Left renal pelvis (tissue), 4 donors: ENCODE measurements at places on chromosomes 4 and X.

DNA sequence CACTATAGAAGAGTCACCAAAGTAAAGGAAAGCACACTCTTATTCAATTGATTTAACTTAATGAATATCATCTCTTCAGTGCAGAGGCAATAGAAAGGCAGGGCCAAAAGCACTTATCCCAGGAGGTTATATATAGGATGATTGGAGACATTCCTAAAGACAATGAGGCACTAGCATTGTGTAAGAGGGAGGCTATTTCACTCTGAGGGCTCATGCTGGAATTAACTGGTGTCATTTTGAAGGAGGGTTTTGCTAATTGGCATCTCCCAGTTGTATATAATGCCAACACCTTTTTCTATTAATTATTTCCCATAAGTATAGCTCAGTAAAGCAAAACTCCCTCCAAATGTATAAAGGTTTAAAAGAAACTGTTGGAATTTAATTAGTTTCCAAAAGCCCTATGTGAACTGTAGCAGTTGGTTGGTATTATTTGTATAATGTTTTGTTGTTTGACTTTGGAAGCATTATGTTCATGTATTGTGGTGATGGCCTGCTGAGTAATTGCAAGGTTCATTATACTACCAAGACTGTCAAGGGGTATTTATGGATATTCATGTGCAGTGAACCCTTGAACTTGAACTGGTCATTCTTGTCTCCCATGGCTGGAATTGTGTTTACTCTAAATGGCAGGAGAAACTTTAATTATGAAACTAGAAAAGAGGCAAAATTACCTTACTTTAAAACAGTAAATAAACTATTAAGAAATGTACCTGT is 270.3 kb downstream of the BMPR1B start:
- DNase-seq, result no peak

DNA sequence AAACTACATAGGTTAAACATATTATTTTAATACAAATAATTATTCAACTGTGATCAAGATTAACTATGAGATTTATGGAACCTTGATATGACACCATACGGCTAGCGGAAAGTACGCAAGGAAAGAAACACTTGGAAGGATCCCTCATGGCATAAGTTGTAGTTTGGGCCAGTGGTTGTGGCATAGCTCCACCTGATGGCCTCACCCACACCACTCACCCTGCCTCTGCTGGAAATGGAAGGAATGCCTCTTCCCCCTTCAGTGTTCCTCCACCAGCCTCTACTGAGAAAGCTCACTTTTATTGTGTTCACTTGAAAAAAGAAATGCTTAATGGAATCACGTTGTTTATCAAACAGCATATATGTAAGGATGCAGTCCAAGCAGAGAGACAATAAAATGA is 86.4 kb downstream of the BMP15 start:
- no peak for DNase-seq

GRCh38 chrX:13153796-13154195 is 109.4 kb upstream of the FAM9C start:
- no peak for DNase-seq

- DNase-seq, result no peak
Measured at GRCh38 chrX:119706616-119707015, 13.6 kb upstream of the SEPTIN6 start.

GRCh38 chr4:56840559-56840958 is 19.1 kb upstream of the SPINK2 start:
- DNase-seq, result no peak

- DNase-seq, result no peak
Measured at GRCh38 chr4:128663325-128663724, 146.2 kb upstream of the JADE1 start.

DNA sequence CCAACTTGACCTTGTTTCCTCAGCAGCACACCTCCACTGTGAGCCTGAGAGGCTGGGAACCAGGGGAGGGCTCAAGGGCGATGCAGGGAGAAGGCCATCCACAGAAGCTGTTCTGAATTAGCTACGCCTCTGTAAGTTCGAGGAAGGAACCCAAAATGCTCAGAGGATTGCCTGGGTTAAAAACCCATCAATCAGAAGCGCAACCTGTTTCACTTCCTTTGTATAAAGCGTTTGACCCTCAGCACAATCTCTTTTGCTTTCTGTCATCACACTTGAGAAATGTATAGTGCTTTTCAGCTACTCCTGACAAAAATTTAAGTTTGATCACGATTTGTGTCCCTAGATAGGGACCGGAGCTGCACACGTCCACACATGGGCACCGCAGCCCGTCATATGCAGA is 48.0 kb upstream of the MAP3K15 start:
- DNase-seq, result no peak

DNA sequence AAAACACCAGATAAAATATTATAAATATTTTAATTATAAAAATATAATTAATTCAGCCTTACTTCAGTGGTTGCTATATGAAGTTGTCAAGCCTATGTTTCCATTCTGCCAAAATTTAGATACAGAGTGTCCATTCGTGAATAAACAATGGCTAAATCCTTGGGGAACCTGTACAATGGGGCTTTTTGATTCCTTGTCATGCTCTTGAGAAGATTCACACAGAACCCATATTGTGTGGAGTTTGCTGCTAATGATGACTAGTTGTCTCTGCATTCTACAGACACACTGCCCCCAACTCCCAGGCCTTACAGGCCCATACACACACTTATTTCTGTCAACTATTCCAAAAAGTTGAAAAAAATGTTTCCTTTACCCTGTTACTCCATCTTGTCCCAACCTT is 33.4 kb upstream of the MAGEC2 start:
- DNase-seq, result no peak

DNA sequence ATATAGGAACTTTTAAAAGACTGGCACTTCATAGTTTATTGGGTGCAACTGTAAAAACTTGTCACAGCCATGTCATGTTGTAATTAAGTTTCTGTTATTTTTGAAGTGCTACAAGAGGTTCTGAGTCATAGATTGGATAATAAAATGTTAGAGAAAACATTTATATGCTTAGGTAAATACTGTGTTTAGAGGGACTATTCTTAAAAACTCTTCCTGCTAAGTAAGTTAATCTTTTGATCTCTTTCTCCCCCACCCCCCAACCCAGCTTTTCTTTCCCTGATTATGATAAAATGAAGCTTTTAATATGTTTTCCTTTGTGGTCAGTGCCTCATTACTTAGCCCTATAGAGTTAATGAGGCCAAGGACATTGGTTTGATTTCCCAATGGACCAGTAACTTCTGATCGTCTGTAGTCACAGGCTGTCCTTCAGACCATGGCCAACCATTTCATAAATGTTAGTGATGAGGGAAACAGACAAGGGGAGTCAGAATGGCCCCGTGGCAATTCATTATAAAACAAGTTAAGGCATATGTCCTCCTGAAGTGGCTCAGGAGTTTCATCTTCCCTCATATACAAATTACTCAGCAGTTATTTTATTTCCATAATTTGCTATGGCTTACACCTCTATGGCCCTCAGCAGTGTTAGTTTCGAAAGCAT is 3.9 kb upstream of the PDLIM5 start:
- no peak for DNase-seq

GRCh38 chrX:53595266-53595810 is 91.2 kb downstream of the HUWE1 start:
- DNase-seq, result no peak

DNA sequence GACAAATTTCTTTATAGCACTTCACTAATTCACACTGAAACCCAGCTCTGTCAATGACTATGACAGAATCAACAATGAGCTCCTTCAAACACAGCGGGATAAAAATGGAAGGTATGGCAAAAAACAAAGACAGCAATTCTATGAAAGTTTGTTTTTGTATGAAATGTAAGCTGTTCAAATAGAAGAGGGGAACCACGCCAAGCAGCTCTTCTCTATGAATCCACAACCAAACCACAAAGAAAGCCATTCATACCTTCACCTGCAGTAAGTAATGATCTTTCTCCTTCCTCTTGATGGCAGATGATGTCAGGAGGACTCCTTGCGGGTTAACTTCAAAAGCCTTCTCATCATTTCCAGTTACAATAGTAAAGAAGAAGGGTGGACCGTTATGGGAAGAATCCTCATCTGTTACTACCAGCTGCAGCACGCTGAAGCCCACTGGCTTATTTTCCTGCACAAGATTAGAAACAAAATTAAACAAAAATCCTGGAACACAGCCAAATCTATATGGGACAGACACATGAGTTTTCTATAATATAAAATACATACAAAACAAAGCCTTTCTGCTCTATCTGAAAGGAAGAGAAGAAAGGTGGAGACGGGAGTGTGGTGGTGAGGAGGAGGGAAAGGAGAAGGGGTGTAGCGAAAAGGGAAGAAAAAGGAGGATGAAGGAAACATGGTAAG is 48.9 kb upstream of the MTNR1A start:
- DNase-seq, result no peak

DNA sequence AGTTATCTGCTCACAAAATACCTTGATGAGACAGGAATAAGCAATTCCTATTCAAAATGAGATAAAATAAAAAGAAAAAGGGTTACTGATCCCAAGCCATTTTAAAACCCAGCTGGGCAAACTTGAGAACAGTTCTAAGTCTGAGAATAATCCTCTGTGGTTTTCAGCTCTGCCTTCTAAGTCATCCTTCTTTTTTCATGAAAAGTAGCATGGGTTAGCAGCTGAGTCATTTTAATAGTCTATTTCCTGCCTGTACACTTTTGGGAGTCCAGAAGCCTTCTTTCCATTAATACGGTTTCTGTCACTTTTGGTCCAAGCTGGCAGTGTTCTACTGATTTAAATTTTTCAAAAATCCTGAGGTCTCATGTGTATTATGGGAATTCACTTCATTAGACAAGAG is 374.3 kb downstream of the IQCM start:
- no peak for DNase-seq

GRCh38 chr4:130419211-130419975 is 1323.4 kb downstream of the C4orf33 start:
- no peak for DNase-seq

- no peak for DNase-seq
Measured at GRCh38 chr4:154491341-154492271, at the start of gene DCHS2. Gene DCHS2 (minus strand): TSS chr4:154491799. CDS start chr4:154491355, 444 bp downstream.

DNA sequence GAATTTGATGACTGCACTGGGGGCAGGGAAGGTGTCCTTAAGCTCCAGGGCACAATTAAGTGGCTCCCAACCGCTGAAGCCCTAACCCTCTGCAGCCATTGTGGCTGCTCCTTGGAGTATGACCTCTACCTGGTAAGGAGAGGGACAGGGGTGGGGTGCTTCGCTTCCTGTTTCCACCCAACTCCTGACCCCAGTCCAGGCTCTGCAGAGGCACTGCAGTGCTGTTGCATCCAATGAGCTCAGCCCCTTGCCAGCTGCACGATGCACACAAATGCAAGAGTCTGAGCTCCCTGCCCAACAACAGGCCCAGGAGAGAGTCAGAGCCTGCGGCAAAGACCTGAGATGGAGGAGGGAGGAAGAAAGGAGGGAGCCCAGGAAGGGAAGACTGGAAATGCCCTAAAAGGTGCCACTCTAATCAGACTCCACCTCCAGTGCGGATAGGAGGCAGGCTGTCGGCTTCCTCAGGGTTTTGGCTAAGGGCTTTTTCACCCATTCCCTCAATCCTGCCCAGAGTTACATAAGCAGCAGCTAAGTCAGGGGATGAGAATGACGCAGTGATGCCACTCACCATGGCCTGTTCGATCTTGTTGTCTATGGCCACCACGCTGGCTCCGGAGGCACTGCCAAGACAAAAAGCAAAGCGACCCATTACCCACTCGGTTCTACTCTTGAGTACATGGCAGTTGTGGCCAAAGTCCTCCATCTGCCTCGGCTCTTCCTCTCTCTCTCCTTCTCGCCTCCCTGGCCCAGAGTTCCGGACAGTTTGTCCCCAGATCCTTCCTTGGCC is 60.1 kb downstream of the TSC22D3 start:
- DNase-seq, result no peak

GRCh38 chr4:5504486-5504885 is 203.9 kb downstream of the EVC2 start:
- no peak for DNase-seq

DNA sequence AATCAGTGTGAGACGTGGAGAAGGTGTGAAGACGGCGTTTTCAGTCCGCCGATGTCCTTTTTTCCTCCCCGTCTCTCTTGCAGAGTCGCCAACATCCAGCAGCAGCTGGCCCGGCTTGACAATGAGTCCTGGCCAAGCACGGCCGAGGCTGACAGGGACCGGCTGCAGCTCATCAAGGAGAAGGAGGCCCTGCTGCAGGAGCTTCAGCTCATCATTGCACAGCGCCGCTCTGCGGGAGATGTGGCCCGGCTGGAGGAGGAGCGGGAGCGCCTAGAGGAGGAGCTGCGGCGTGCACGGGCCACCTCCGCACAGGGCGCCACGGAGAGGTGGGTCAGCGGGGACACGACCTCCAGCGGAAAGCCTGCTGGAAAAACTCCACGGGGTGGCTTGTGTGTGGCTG is 47.1 kb upstream of the CLCN4 start:
- DNase-seq, result no peak

- DNase-seq, result no peak
Measured at GRCh38 chrX:50707955-50708699, 105.9 kb downstream of the SHROOM4 start.

- no peak for DNase-seq
Measured at GRCh38 chr4:13985837-13986236, 358.3 kb upstream of the BOD1L1 start.

DNA sequence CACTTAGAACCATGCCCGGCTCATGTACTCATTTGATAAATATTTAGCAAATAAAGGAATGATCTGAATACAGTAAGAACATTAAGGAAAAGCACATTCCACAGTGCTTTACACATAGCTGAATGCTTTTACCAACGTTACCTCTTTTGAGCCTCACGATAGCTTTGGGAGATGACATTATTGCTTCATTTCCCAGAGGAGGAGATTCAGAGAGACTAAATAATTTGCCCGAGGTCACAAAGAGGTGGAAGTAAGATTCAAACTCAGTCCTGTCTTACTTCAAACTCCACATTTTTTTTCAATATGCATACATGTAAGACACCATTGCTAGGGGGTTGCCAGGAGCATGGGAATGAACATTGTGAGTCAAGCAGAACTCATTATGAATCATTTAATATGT is 538.5 kb downstream of the BCOR start:
- no peak for DNase-seq

- no peak for DNase-seq
Measured at GRCh38 chr4:73732759-73733431, 7.5 kb upstream of the CXCL8 start.

DNA sequence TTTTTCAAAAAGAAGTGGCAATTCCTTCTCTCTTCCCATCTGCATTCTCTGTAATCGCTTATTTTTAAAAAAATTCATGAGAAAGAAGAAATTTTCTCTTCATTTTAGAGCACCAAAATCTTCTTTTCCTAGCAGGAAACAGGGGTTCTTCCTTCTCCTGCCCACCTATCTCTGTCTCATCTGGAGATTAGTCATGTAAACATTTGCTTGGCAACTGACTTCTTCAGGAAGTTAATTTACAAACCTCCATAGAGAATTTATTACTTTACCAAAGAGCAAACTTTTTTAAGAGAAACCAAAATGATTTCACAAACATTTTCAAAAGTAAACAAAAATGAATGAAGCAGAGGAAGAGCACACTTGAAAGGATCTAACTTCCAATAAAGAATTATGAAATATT is 13.5 kb downstream of the TTC29 start:
- no peak for DNase-seq
